CD4-positive, alpha-beta memory T cell (primary cell): ENCODE measurements at places on chromosomes 7 and 10. TPM values are rescaled to one million over a fixed set of nuclear protein-coding genes. Genes with fewer than 3 reads are reported as not detected.

The SAP25 gene
- 126 TPM for total RNA-seq

The UNCX gene
- not detected for total RNA-seq

DNA sequence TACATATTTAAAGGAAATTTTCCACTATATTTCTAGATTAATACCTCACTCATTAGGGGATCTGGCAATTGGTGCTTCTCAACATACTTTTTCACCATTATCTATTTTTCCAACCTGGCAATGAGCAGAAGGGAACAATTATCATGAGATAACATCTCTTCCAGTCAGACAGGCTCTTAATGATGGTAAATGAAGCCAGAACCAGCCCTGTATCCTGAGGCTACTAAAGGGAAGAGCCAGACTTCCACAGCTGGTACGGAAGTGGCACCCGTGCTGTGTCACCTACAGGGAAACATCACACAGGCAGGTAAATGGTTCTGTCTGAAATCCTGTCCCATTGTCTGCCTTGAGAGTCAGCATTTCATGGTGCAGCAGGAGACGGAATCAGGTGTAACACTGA is 75.9 kb downstream of the ELMO1 start:
- peaks cover 5% of the 10 kb centered on the region for H3K4me1 ChIP-seq
- no peak overlapping the region for H3K4me3 ChIP-seq
- no peaks in the 10 kb centered on the region for H3K27me3 ChIP-seq
- no peaks in the 10 kb centered on the region for H3K36me3 ChIP-seq
- H3K27ac ChIP-seq = no peak overlapping the region
- no peak for DNase-seq

DNA sequence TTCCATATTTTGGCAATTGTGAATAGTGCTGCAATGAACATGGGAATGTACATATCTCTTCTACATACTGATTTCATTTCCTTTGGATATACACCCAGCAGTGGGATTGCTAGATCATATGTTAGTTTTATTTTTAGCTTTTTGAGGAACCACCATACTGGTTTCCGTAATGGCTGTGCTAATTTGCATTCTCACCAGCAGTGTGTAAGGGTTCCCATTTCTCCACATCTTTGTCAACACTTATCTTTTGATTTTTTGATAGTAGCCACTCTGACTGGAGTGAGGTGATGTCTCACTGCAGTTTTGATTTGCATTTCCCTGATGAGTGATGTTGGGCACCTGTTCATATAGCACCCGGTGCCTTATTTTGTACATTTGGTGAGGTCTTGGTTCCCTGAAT is 519.6 kb downstream of the REEP3 start:
- H3K27me3 ChIP-seq = no peaks in the 10 kb centered on the region
- no peak overlapping the region for H3K4me3 ChIP-seq
- no peaks in the 10 kb centered on the region for H3K36me3 ChIP-seq
- peaks cover 3% of the 10 kb centered on the region for H3K4me1 ChIP-seq

The PRKAG2 gene
- 60.4 TPM for total RNA-seq

The LLCFC1 gene
- not detected for total RNA-seq

The SPDYE11 gene
- not detected for total RNA-seq

The TIMM23B gene
- 24.3 TPM for total RNA-seq
